HCT116 (cell line): ENCODE measurements at places on chromosomes 2 and 18. TPM values are rescaled to one million over a fixed set of nuclear protein-coding genes. Genes with fewer than 3 reads are reported as not detected.

Gene ARHGAP28
- total RNA-seq = not detected

Gene ENOSF1
- 90.0 TPM for total RNA-seq

Gene MARCHF4
- total RNA-seq = not detected

Gene MYO5B
- total RNA-seq = 32.1 TPM

Gene LAMA1
- total RNA-seq = 0.05 TPM

Gene TUBA3E
- not detected for total RNA-seq

DNA sequence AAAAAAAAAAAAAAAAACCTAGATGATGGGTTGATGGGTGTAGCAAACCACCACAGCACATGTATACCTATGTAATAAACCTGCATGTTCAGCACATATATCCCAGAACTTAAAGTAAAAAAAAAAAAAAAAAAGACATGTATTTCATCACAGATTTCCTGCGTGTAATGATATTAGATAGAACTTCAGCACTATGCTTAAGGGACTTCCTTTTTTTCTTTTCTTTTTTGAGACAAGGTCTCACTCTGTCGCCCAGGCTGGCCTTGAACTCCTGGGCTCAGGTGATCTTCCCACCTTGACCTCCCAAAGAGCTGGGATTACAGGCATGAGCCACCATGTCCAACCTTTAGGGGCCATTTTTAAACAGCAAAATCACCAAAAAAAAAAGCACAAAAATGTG is 42.0 kb downstream of the NEURL3 start:
- no peaks in the 10 kb centered on the region for H3K4me1 ChIP-seq
- H3K36me3 ChIP-seq = no peaks in the 10 kb centered on the region
- H3K27me3 ChIP-seq = no peaks in the 10 kb centered on the region
- H3K4me3 ChIP-seq = no peak overlapping the region

DNA sequence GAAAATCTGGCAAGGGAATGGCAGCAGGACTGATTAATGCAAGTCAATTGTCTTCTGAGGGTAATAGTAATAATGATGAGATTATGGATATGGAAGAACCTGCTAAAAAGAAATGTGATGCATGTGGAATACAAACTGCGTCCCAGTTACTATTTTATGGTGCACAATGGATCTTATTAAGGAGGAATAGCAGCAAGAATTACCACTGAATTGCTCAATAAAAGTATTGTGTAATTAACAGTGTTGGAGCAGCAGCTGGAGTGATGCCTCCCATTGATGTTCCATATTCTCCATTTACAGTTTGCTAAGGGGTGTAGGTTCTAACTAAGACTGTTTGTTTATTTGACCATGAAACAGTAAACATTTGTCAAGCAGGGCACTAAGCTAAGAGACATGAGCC is 167.9 kb downstream of the HRH4 start:
- no peak overlapping the region for H3K4me3 ChIP-seq
- H3K4me1 ChIP-seq = no peaks in the 10 kb centered on the region
- no peak overlapping the region for H3K27ac ChIP-seq
- no peak for DNase-seq
- H3K27me3 ChIP-seq = peaks cover 20% of the 10 kb centered on the region

- no peaks in the 10 kb centered on the region for H3K36me3 ChIP-seq
- H3K27ac ChIP-seq = no peak overlapping the region
- H3K27me3 ChIP-seq = no peaks in the 10 kb centered on the region
- no peaks in the 10 kb centered on the region for H3K4me1 ChIP-seq
- no peak for DNase-seq
- H3K4me3 ChIP-seq = no peak overlapping the region
Observed at GRCh38 chr18:75309564-75309963, 99.0 kb downstream of the TSHZ1 start.

- H3K27ac ChIP-seq = no peak overlapping the region
- no peaks in the 10 kb centered on the region for H3K4me1 ChIP-seq
- no peak overlapping the region for H3K4me3 ChIP-seq
- H3K36me3 ChIP-seq = no peaks in the 10 kb centered on the region
Observed at GRCh38 chr2:29397039-29397438, 281.8 kb downstream of the CLIP4 start.

DNA sequence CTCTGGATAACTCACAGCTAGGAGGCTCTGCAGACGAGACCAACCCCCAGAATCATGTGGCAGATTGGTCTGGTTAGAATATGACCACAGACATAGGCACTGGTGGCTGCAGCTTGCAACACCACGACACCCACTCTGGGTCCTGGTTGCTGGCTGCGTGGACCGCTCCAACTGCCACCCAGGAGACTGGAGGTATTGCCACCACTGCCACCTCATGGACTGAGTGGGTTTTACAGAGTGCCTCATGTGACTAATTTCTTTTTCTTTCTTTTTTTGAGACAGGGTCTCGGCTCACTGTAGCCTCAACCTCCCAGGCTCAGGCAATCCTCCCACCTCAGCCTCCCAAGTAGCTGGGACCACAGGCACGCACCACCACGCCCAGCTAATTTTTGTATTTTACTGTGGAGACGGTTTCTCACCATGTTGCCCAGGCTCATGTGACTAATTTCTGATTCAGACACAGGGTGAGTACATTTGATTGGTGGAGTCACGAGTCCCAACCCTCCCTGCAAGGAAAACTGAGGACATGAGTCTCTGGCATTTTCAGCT is 29.9 kb upstream of the NT5DC4 start:
- DNase-seq = peak; percentile 56
- H3K4me1 ChIP-seq = peaks cover 55% of the 10 kb centered on the region
- no peaks in the 10 kb centered on the region for H3K27me3 ChIP-seq
- H3K27ac ChIP-seq = peak overlapping the region; percentile 37; the same call in 1 of the 2 replicates
- H3K4me3 ChIP-seq = peak overlapping the region; percentile 16
- H3K36me3 ChIP-seq = no peaks in the 10 kb centered on the region

GRCh38 chr2:54429054-54429453 is 27.1 kb upstream of the SPTBN1 start:
- no peaks in the 10 kb centered on the region for H3K4me1 ChIP-seq
- H3K27ac ChIP-seq = no peak overlapping the region
- no peak for DNase-seq
- H3K27me3 ChIP-seq = no peaks in the 10 kb centered on the region
- H3K36me3 ChIP-seq = no peaks in the 10 kb centered on the region

DNA sequence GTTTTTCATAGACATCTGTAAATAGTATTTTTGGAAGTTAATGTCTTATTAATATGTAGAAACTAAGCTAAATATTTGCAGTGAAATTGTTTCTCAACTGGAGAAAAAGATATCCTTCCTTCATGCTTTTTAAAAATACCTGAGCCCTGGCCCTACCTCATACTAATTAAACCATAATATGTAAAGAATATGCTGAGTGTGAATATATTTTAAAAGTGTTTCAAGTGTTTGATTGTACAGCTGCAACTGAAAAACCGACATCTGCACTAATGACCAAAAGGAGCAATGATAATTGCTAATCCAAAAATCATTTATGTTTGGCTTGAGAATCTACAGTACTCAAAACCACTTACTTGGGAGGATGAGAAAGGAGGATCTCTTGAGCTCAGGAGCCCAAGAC is 156.7 kb downstream of the MBD5 start:
- H3K4me1 ChIP-seq = no peaks in the 10 kb centered on the region
- no peak overlapping the region for H3K4me3 ChIP-seq
- H3K27me3 ChIP-seq = no peaks in the 10 kb centered on the region
- H3K27ac ChIP-seq = no peak overlapping the region

GRCh38 chr2:164847981-164848741 is 6.5 kb upstream of the COBLL1 start:
- no peak overlapping the region for H3K27ac ChIP-seq
- H3K4me3 ChIP-seq = no peak overlapping the region
- H3K27me3 ChIP-seq = no peaks in the 10 kb centered on the region
- DNase-seq = no peak

- DNase-seq = no peak
- no peaks in the 10 kb centered on the region for H3K36me3 ChIP-seq
Observed at GRCh38 chr2:148552675-148553331, 91.7 kb upstream of the EPC2 start.

DNA sequence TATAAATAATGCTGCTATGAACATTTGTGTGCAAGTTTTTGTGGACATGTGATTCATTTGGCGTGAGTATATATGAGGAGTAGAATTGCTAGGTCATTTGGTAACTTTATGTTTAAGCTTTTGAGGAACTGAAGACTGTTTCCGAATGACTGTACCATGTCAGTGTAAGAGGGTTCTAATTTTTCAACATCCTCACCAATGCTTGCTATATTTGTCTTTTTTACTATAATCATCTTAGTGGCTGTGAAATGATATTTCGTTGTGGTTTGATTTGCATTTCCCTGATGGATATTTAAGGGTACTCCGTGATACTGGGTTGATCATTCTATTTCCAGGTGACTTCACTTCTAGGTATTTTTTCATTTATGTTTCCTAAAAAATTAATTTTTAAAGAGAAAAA is 241.1 kb downstream of the BCL2 start:
- no peaks in the 10 kb centered on the region for H3K27me3 ChIP-seq
- no peak for DNase-seq
- no peak overlapping the region for H3K4me3 ChIP-seq
- no peaks in the 10 kb centered on the region for H3K36me3 ChIP-seq
- H3K4me1 ChIP-seq = peaks cover 10% of the 10 kb centered on the region

DNA sequence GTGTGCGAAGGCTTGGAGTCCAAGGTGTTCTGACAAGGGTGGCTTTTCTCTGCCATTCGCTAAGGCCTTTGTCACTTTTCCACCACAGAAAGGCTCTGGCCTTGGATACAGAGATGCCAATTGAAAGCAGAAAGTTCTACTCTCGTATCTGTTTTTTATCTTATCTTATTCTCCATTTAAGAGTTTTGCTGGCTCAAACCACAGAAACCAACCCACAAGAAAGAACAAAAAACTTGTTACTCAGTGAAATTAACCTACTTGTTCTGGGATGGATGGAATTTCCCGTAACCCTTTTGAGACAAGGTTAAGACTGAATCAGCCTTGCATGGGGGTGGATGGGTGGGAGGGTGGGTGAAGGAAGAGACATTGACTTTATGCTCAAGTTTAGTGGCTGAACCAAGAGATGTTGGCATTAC is 221.7 kb downstream of the CDH20 start:
- H3K27ac ChIP-seq = no peak overlapping the region
- no peaks in the 10 kb centered on the region for H3K27me3 ChIP-seq
- no peak for DNase-seq
- H3K4me1 ChIP-seq = no peaks in the 10 kb centered on the region
- no peak overlapping the region for H3K4me3 ChIP-seq

GRCh38 chr18:31738460-31739407 is 21.9 kb downstream of the SLC25A52 start:
- H3K4me3 ChIP-seq = no peak overlapping the region
- H3K27me3 ChIP-seq = no peaks in the 10 kb centered on the region
- peak overlapping the region; percentile 10; the same call in 1 of the 2 replicates for H3K27ac ChIP-seq
- no peaks in the 10 kb centered on the region for H3K36me3 ChIP-seq
- DNase-seq = peak; percentile 65

DNA sequence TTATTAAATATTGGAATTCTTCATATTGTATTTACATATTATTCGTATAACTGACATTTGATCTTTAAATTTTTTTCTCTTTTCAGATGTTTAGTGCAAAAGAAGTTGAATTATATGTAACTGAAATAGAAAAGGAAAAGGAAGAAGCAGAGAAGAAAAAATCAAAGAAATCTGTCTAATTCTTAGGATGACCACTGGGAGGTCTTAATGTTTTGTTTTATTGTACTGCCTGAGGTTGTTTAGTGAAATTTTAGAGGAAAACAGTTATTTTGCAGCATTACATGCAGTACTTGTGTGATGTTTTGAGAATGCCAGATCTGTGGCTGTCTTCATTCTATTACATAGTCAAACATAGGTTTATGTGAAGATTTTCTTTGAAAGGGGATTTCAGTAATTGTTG is 34.0 kb upstream of the TAF4B start:
- DNase-seq = no peak
- H3K4me3 ChIP-seq = no peak overlapping the region
- no peaks in the 10 kb centered on the region for H3K27me3 ChIP-seq
- no peaks in the 10 kb centered on the region for H3K4me1 ChIP-seq

- no peaks in the 10 kb centered on the region for H3K27me3 ChIP-seq
- H3K36me3 ChIP-seq = no peaks in the 10 kb centered on the region
- peak overlapping the region; percentile 98 for H3K27ac ChIP-seq
- H3K4me3 ChIP-seq = peak overlapping the region; percentile 85
Observed at GRCh38 chr2:237591141-237591881, 777 bp upstream of the RAB17 start.

- no peak for DNase-seq
- peaks cover 6% of the 10 kb centered on the region; the same call in 1 of the 2 replicates for H3K27me3 ChIP-seq
- no peak overlapping the region for H3K4me3 ChIP-seq
- H3K4me1 ChIP-seq = no peaks in the 10 kb centered on the region
- H3K36me3 ChIP-seq = no peaks in the 10 kb centered on the region
- no peak overlapping the region for H3K27ac ChIP-seq
Observed at GRCh38 chr18:55219059-55219458, 259.8 kb upstream of the CCDC68 start.

GRCh38 chr18:78378403-78378802 is 601.2 kb upstream of the SALL3 start:
- no peak overlapping the region for H3K4me3 ChIP-seq
- H3K4me1 ChIP-seq = no peaks in the 10 kb centered on the region
- H3K27ac ChIP-seq = no peak overlapping the region

DNA sequence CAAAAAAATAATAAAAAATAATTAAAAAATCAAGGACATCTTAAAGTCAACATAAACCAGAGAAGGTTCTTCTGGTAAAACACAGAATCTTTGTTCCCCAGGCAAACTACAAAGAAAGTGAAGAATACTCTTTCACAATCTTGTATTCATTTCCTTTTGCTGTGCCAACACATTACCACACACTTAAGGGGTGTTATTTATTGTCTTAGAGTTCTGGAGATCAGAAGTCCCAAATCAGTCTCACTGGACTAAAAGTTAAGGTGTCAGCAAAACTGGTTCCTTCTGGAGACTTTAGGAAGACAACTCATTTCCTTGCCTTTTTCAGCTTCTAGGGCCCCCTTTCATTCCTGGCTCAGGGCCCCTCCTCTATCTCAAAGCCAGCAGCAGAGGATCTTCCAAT is 12.2 kb upstream of the CAB39 start:
- no peak for DNase-seq
- no peak overlapping the region for H3K4me3 ChIP-seq
- no peaks in the 10 kb centered on the region for H3K4me1 ChIP-seq
- no peaks in the 10 kb centered on the region for H3K27me3 ChIP-seq
- no peak overlapping the region for H3K27ac ChIP-seq

DNA sequence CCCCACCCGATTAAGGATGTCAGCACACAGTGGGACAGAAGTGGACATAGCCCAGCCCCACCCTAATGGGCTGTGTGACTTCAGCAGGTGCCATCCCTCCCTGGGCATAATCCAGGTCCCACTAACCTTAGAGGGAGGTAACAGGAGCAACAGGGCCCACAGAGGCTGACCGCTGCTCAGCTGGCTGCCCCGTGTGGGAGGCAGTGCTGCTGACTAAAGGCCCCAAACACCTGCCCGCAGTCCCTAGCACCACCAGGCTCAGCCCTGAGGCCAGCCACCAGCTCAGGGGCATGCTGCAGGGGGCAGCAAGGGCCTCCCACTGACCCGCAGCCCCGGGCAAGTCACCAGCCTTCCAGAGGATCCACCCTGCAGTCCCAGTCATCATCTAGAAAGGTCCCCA is 14.6 kb downstream of the BIN1 start:
- no peak for DNase-seq
- peak overlapping the region; percentile 6; the same call in 1 of the 2 replicates for H3K27ac ChIP-seq
- H3K27me3 ChIP-seq = no peaks in the 10 kb centered on the region
